ENCODE measurements at places on chromosomes 3 and 15.
A peak's percentile ranks its signal among the peaks of the same experiment; 100 is the strongest.

GRCh38 chr3:113212844-113213375, 1.6 kb downstream of the BOC start:
- no peak for DNase-seq

- no peak for DNase-seq
Measured at GRCh38 chr3:67301556-67301955, 303.4 kb downstream of the KBTBD8 start.

- no peak for DNase-seq
Measured at GRCh38 chr3:2148561-2149340, 50.1 kb downstream of the CNTN4 start.

- no peak for DNase-seq
Measured at GRCh38 chr3:196608693-196609092, 30.8 kb upstream of the NRROS start.

DNA sequence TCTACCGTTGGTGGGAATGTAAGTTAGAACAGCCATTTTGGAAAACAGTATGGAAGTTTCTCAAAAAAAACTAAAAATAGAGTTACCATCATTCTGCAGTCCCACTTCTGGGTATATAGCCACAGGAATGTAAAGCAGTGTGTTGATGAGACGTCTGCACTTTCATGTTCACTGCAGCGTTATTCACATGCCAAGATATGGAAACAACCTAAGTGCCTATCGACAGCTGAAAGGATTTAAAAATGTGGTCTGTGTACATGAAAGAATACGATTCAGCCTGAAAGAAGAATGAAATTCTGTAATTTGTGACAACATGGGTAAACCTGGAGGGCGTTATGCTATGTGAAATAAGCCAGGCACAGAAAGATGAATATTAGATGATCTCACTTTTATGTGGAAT, 157.7 kb downstream of the THSD4 start:
- DNase-seq, result no peak

GRCh38 chr3:184656458-184656828, 55.4 kb downstream of the MAGEF1 start:
- DNase-seq, result no peak

- DNase-seq, result peak; percentile 91
Measured at GRCh38 chr15:31870328-31871165, 159.8 kb upstream of the CHRNA7 start.

DNA sequence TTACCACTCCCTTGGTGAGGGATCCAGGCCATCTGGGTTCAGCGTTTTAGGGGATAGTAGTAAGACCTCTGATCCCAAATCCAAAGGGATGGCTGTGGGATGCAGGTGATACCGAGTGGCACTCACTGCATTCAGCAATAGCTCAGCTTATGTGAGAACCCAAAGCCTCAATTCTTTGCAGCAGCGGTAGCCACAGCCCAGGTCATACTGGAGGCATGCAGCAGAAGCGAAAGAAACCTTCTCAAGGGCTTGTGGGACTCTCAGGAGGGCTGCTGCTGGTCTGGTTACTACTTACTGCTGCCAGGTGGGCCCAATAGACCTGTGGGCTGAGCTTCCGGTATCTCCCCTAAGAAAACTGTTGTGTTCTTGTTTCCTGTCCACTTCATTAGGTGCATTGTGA, 38.0 kb downstream of the CHCHD6 start:
- DNase-seq, result no peak

DNA sequence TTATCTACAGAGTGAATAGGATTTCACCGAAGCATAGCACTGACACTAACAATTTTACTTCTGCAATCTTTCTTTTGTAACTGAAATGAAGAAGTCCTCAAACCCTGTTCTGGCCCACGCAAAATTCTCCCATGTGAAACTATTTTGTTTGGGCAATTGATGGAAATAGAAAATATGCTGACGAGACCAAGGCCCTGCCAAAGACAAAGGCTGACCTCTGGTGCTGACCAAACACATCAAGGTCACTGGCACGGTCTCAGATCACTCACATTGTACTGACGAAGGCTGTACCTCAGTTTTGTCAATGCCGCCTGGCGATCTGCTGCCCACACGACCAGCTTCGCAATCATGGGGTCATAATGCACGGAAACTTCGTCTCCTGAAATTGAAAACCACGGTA, 58.4 kb upstream of the DCUN1D1 start:
- no peak for DNase-seq

DNA sequence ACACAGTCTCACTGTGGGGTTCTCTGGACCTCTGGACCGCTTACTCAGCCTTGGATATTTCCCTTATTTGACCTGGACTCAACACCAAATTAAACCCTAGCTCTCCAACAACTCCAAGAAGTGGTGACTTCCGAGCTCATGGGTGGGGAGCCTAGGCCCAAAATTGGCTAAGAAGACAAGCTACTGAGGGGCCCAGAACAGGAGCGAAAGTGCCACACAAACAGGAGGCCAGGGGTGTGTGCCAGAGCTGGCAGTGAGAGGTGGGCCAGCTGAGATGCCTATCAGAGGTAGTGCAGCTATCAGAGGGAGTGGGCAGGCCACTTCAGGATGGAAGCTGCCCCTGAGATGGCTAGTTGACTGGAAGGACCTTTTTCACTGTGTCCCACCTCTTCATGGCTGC, 151.1 kb upstream of the PRR20G start:
- DNase-seq, result no peak

DNA sequence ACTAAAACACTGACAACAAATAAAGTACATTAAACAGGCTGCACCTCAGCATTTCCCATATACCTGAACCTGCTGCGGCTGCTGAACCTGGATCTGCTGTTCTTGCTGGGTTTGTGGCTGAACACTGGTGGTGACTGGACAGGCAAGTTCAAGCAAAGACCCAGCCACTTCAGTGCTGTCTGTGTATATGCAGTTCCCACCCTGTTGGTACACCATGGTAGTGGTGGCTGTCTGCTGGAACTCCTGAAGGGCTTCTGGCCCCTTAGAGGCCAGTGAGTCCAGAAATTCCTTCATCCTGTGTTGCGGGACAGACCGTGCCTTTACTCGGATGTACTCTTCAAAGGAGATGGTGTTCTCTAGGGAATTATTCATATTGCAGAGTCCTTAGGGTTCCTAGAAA, 17.2 kb downstream of the QRICH1 start:
- no peak for DNase-seq

- DNase-seq, result no peak
Measured at GRCh38 chr3:47594792-47595191, 16.1 kb upstream of the CSPG5 start.

Measured in large intestine (tissue), 12 donors.